ENCODE measurements at places on chromosomes 3 and 15.

- no peak for DNase-seq
Observed at GRCh38 chr15:100210338-100210737, 131.4 kb downstream of the ADAMTS17 start.

DNA sequence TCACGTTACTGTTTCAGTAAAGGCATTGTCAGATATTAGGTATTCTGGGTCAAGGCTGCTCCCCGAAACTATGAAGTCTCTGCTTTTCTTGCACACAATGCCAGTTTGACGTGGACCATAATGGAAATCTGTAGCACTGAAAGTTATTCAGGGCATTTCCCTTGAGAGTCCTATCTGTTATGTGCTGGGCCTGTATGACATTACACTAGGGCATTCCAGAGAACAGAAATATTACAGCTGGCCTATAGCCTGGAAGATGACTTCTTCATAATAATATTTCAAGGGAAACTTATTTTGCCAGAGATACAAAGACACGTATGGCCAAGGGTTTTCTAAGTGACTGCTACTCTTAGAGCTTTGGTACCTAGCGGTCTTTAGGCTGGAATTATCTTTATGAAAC lies 613.6 kb upstream of the CBLB start:
- no peak for DNase-seq

DNA sequence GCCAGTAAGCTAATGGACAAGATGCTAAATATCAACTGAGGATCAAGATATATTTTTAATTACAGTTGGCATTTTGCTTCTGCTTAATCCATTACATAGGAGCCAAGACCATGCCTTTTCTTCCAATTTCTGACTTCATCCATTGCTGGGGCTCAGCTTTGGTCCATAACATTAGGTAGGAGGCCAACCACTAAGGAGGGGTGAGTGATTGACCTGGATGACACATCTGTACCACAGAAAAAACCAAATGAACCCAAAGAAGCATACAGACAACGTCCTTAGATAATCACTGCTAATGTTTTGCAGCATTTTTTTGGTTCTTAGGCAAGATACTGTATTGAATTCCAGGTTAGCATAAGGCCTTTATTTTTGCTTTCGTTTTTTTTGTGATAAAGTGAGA lies 353.2 kb upstream of the KCNH8 start:
- no peak for DNase-seq

- no peak for DNase-seq
Observed at GRCh38 chr3:172448661-172449465, 607 bp upstream of the GHSR start.

- no peak for DNase-seq
Observed at GRCh38 chr3:25257026-25257425, 171.0 kb upstream of the RARB start.

- DNase-seq = no peak
Observed at GRCh38 chr3:1269808-1270207, 177.0 kb downstream of the CNTN6 start.

- no peak for DNase-seq
Observed at GRCh38 chr3:173778251-173778650, 380.7 kb downstream of the NLGN1 start.

Measured in HCT116 (cell line).